ENCODE measurements at places on chromosomes 4 and X. TPM values are rescaled to one million over a fixed set of nuclear protein-coding genes. Genes with fewer than 3 reads are reported as not detected.

Gene FRMD7
- polyA plus RNA-seq = not detected

Gene SLC6A14
- polyA plus RNA-seq = not detected

Gene IL2RG
- polyA plus RNA-seq = not detected

- no peak for DNase-seq
Observed at GRCh38 chr4:19372390-19372789, 879.3 kb upstream of the SLIT2 start.

DNA sequence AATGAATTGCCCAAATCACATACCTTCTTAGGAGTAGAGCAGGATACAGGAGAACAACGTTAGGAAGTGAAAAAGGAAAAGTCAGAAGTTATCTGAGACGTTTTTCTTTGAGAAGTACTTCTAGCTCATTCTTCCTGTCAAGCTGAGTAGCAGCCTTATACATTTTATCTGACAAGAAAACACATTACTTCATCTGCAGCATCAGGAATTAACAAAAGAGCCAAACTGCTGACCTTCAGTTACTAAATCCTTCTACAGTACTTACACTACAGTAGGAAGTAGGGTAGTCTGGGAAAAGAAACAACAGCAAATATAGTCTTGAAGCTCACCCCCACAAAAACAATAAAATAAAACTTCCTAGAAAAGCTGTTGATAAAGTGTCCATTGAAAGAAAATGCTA is 57.0 kb downstream of the ATP11C start:
- no peak for DNase-seq

- no peak for DNase-seq
Observed at GRCh38 chr4:26001413-26001812, 87.4 kb downstream of the SMIM20 start.

- no peak for DNase-seq
Observed at GRCh38 chr4:84994280-84994679, 27.8 kb upstream of the WDFY3 start.

- DNase-seq = no peak
Observed at GRCh38 chr4:152172146-152172545, 363.7 kb downstream of the FBXW7 start.
